ENCODE measurements at places on chromosomes 2 and 18. TPM values are rescaled to one million over a fixed set of nuclear protein-coding genes. Genes with fewer than 3 reads are reported as not detected.

DNA sequence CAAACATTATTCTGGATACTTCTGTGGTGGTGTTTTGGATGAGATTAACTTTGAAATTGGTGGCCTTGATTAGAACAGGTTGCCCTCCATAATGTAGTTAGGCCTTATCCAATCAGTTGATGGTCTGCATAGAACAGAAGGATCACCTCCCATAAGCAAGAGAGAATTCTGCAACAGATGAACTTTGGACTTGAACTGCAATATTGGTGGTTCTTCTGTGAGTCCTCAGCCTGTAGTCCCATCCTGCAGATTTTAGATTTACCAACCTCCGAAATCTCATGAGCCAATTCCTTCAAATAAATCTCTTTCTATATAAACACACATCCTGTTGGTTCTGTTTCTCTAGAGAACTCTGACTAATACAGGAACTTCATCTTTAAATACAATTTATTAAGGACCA, 81.9 kb downstream of the IRS1 start:
- no peak for DNase-seq

DNA sequence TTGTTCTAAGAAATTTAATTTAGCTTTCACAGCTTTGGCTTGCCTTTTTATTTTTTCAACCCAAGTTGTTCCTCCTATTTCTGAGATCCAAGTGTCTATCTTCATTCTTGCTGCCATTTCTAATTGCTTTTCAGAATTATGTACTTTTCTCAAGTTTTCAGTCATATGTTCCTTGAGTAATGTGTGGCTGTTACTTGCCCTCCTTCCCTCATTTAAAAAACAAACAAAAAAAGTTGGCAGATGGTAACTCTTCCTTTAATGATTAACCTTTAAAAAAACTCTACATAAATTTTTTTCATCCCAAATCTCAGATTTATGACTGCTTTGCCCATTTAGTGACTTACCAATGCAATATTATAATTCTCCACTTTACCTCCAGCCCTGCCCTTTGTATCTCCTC, 131.3 kb downstream of the GALNT3 start:
- DNase-seq = no peak

- DNase-seq = no peak
Observed at GRCh38 chr18:44258086-44258485, 422.6 kb upstream of the SETBP1 start.

SP100 gene
- total RNA-seq = 7.3 TPM

GRCh38 chr2:236541008-236541562, 28.5 kb upstream of the ACKR3 start:
- DNase-seq = no peak

GRCh38 chr2:151338115-151338514, 19.3 kb upstream of the TNFAIP6 start:
- no peak for DNase-seq

GRCh38 chr18:63160172-63160995, 159.2 kb downstream of the BCL2 start:
- no peak for DNase-seq

DNA sequence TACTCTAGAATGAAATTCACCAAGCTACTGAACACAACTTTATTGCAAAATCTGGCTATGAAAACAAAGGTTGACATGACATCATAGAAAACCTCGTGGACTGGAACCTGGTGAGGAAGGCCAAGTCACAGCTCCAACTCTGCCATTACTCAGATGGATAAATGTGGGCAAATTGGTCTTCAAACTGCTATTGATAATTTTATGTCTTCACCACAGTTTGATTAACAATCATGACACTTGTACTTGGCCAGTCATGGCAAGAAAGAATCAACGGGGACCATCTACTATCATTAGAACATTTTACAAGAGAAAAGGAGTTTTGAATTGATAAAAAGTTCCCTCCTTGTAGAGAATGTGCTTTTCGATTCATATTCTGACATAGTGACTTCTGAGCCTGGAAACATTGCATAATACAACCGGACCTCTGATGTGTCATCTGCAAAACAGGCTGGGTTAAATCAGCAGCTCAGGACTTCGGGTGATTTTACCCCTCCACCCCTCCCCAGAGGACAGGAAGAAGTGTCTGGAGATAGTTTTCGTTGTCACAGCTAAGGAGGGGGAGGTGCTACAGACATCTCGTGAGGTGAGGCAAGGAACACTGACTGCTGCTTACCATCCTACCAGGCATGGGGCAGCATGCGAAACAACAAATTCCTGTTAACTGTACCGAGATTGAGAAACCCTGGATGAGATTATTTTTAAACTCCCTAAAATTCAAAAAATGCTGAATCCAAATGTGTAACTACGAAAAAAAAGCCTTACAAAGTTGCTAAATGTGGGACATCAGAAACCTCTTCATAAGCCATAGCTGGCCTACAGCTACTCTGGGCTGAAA, 8.4 kb downstream of the L3MBTL4 start:
- DNase-seq = no peak

DNA sequence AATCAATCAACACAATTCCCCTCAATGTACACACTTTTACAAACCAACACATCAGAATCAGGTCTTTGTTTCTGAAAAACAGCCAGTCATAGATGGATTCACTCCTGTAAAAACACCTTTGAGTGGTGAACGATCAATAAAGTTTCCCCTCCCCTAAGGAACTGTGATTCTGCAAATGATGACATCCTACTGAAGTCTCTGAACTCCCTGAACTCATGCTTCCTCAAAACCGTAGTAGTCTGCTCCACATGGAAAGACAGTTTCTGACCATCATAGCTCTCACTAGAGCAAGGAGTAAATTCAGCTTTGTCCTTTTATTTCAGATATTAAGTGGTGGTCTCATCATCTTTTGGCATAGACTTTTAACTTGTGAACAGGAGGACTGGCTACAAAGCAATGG, 43.5 kb upstream of the ACTR3 start:
- no peak for DNase-seq

SP5 gene
- total RNA-seq = 17.5 TPM

- no peak for DNase-seq
Observed at GRCh38 chr2:43258547-43259156, 32.2 kb upstream of the ZFP36L2 start.

KIF5C gene
- 340 TPM for total RNA-seq

SCG2 gene
- 31.7 TPM for total RNA-seq

DNA sequence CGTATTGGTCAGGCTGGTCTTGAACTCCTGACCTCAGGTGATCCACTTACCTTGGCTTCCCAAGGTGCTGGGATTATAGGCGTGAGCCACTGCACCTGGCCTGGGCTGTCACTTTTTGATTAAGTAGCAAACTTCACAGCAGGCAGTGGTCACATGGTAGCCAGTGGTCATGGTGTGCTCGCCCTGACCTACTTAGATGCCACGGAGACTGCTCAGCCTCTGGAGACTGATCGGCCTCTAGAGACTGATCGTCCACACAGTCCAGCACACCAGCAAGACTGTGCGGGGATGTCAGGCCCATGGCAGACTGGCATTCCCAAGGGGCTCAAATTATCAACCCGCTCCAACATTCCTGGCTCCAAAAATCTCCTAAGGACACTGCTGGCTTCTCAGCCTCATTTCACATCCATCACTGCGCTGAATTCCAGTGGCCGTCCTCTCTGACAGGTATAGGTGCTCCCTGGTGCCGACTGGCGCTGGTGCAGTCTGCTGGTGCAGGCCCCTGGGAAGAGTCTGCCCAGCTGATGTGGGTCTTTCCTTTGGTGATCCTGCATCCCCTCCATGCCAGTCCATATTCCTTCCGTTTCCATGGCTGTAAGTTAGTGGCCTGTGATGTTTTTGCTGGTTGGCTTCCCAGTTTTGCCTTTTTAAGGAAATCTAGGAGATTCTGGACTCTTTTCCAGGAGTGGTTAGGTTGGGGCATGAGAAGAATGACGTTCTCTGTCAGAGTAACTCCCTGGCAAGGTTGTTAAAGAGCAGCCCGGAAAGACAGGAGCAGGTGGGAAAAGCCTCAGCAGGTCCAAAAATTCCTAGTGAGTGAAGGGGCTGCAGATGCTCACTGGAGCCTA, 374.5 kb upstream of the HS6ST1 start:
- no peak for DNase-seq

PDE1A gene
- 42.4 TPM for total RNA-seq

- no peak for DNase-seq
Observed at GRCh38 chr18:2411381-2411960, 159.8 kb downstream of the METTL4 start.

SERPINB2 gene
- total RNA-seq = not detected

DNA sequence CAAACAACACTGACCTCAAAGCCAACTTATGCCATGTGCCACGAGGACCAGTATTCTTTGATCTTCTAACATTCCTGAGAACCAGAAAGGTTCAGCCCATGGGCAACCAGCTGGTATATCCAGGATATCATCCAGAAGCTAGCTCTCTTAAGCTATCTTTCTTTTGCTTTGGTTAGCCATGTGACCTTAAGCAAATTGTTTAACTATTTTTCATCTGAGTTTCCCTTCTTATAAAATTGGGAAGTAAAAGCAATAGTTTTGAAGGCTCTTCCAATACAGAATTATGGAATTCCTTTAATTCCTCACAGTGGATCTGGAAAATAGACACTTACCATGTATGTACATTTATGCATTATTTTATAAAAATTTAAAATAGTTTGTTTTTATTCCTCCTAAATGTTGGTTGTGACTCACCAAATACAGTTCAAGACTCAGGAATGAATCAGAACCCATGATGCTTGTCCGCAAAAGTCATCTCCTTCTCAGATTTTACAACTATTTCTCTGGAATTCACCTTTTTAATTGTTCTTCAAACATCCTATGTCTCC, 435.7 kb downstream of the ZEB2 start:
- no peak for DNase-seq

- no peak for DNase-seq
Observed at GRCh38 chr2:189082376-189082975, 97.1 kb downstream of the COL5A2 start.

DNA sequence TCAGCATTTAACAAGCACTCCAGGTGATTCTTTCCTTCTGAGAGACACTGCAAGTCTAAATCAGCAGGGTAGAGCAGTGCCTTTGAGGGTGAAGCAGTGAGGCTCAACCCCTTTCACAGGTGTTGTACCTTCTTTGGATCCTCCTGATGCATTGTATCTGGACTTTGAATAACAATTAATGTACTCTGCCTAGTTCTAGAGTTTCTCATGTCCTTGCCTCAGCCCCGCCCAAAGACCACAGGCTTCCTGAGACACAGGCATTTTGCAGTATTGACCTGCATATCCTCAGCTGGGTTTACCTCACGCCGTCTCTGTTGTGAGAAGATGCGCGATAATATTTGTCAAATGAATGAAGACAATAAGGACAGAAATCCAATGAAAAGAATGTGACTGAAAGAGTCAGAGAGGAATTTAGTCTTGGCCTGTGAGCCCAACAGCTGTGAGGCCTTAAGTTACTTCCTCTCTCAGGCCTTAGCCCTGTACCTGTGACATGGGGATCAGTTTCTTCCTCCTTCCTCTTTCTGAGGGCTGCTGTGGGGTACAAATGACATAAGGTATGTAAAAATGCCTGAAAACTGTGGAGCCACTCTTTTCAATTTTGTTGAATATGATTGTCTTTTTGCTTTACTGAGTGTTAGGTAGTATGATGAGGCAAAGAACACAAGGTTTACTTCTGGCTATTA, 43.7 kb downstream of the WIPF1 start:
- no peak for DNase-seq

GRCh38 chr2:129820908-129821307, 158.6 kb upstream of the RAB6C start:
- DNase-seq = no peak

IKZF2 gene
- total RNA-seq = 17.7 TPM

GRCh38 chr2:70103531-70104061, 16.3 kb downstream of the PCBP1 start:
- no peak for DNase-seq

DNA sequence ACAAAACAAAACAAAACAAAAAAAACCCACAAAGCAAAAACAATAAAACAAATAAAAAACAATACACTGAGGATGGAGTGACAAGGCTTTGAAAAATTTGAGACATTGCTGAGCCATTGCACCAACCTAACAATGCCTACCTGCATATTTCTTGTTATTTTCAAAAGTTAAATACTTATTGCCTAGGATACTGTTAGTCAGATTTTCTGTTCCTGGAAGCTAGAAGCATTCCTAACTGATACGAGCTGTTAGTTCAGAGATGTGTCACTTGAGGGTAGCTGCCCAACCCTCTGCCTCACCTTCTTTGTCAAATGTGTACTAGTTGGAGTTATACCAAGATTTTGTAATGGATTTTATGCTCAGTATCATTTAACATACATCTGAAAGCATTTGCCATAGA, 187.2 kb downstream of the TXNL1 start:
- DNase-seq = no peak

SLC4A5 gene
- 5.9 TPM for total RNA-seq

DNA sequence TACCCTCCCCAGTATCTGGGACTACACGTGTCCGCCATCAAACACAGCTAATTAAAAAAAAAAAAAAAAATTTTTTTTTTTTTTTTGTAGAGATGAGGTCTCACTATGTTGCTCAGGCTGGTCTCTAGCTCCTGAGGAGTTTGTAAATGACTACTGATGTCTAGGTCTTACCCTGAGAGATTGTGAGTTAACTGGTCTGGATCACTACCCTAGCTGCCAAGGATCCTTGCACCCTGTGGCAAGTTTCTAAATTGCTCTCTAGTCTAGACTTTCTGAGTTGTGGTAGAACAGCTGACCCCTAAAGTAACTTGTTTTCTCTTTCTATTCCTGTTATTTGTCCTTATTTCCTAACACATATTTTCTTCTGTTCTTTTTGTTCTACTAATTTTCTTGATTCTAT, 44.5 kb downstream of the ABHD3 start:
- DNase-seq = no peak

SFTPB gene
- 1.7 TPM for total RNA-seq

DNA sequence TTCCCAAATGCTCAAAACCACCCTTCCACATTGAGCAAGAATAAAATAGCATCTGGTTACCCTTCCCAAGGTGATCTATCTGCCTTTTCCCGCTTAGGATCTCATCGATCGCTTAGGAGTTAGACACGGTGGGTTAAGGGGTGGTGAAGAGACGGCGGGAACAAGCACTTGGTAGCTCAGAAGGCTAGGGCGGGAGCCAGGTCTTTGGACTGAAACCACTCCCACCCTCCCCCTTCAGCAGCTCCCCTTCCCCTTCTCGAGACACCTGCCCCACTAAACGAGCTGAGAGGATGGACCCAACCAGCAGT, 513 bp downstream of the THOC1 start:
- DNase-seq = no peak

SCN9A gene
- total RNA-seq = 69.0 TPM

GRCh38 chr2:42254186-42254895, 85.2 kb downstream of the EML4 start:
- no peak for DNase-seq

DSG1 gene
- 0.27 TPM for total RNA-seq

DNA sequence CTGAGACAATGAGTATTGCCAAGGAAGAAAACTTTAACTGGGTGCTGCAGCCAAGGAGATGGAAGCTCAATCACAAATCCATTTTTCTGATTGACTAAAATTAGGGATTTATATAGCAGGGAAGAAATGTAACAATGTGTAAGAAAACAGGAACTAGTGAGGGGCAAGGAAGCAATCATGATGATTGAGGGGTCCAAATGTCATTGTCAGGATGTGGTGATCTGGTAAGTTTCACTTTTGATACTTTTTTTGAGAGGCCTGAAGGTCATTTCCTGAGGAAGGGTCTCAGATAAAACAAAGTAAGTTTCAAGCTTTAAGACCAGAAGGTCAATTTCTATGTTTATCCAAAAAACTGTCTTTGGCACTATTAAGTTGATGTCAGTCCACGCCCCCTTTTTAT, 12.0 kb upstream of the GCC2 start:
- DNase-seq = no peak

STK11IP gene
- total RNA-seq = 31.0 TPM

KIAA2012 gene
- total RNA-seq = 1.00 TPM

Data from cerebellum (tissue), 4 donors.